Mesothelial cell of epicardium (in vitro differentiated cells): ENCODE measurements at places on chromosomes 5 and 9.
A peak's percentile ranks its signal among the peaks of the same experiment; 100 is the strongest.

- DNase-seq: no peak
Observed at GRCh38 chr5:148768806-148769415, 57.5 kb upstream of the ADRB2 start.

DNA sequence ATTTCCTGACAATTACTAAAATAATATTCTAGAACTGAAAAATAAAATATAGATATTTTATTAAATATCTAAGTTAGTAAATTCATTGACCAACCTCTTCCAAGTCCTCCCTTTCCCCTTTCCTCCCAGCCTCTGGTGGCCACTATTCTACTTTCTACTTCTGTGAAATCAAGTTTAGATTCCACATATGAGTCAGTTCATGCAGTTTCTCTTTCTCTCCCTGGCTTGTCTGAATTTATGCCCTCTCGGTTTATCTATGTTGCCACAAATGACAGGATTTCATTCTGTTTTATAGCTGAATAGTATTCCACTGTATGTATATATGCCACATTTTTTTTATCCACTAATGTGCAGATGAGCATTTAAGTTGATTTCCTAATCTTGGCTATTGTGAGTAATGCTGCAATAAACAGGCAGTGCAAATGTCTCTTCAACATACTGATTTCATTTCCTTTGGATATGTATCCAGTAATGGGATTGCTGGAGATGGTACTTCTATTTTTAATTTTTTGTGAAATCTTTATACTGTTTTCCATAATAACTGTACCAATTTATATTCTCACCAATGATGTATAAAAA lies 52.3 kb downstream of the WDR36 start:
- no peak for DNase-seq

- no peak for DNase-seq
Observed at GRCh38 chr5:29024052-29024451, 1985.7 kb upstream of the CDH9 start.

- DNase-seq: peak; percentile 81
Observed at GRCh38 chr5:32193591-32193990, 19.5 kb upstream of the GOLPH3 start.

- DNase-seq: no peak
Observed at GRCh38 chr5:137561608-137562007, 62.5 kb upstream of the SPOCK1 start.

DNA sequence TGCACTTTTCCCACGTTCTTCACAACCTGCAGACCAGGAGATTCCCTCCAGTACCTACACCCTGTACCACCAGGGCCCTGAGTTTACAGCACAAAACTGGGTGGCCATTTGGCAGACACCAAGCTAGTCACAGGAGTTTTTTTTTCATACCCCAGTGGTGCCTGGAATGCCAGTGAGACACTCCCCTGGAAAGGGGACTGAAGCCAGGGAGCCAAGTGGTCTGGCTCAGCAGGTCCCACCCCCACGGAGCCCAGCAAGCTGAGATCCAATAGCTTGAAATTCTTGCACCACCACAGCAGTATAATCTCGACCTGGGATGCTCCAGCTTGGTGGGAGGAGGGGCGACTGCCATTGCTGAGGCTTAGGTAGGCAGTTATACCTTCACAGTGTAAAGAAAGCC lies 26.3 kb upstream of the SMC5 start:
- DNase-seq: no peak

DNA sequence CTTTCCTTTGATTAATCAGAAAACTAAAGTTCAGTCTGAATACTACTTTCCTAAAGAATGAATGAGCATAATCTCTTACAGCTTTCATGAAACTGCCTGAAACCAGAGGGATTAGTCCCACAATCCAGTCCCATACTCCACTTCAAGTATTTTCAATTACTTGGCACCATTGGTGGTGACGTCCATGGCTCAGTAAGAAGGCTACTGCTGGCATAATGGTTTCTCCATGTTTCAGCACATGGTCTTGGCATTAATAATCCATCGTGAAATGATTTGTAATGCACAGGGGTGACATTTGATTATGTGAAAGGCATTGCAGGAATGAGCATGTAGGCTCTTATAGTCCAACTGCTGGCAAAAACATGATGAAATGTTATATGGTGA lies 23.4 kb downstream of the LIX1 start:
- DNase-seq: no peak

DNA sequence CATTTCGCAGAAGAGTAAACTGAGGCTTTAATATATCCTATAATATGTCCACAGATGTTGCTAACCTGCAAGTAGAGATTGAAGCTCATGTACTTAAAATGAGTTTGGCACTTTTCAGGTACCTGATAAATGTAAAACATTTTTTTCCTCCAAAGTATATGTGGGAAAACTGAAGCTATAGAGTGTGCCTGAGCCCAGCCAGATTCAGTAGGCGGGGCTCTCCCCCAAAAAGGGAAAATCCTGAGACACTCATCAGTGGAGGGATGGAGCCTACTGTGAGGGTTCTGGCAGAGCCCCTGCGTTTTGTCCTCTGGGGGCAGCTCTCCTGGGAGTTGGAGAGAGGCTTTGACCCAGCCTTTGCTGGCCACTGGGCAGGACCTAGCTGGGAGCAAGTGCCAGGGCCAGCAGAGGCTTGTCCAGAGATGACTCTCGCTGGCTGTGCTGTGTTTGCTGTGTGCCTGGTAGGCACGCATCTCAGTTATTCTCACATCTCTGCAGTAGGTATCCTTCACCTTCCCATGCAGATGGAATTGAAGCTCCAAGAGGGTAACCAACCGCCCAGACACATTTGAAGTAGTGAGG lies 81.1 kb upstream of the SPRY4 start:
- no peak for DNase-seq

DNA sequence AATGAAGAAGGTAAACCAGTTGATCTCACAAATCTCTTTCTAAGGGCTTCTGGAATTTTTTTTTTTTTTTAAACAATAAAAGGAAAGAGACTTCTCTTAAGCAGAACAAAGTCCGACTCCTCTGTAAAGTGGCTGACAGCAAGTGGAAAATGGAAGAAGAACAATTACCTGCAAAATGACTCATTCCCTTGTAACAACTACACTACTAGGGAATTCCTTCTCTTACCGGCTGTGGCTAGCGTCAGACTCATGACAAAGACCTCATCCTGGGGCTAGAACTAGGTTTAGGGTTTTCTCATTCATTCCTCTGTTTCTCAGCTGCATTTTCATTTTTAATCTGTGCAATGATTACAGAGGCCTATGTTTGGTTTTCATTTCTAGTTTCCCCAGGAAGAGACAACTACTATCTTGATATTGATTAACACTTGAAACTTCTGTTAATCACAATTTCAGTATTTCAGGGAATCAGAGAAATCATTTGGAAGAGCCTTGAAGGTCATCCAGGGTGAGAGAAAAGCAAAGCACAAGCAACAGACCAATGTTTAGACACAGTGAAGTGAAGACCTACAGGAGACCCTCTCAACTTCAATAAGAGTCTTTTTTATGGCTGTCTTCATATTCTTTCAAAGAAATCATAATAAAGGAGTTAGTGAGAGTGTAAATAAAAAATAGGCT lies 437.9 kb downstream of the RAB3C start:
- DNase-seq: no peak

DNA sequence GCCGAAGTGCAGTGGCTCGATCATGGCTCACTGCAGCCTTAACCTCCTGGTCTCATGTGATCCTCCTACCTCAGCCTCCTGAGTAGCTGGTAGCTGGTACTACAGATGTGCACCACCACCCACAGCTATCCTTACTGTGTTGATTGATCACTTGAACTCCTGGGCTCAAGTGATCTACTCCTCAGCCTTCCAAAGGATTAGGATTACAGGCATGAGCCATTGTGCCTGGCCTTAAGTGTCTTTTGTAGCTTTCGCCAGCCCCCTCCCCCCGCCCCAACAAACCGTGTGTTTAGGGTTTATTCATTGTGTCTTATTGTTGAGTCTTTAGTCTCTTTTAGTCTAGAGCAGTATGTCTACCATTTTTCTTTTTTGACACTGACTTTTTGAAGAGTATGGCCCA lies 33.1 kb downstream of the SPIN1 start:
- no peak for DNase-seq

DNA sequence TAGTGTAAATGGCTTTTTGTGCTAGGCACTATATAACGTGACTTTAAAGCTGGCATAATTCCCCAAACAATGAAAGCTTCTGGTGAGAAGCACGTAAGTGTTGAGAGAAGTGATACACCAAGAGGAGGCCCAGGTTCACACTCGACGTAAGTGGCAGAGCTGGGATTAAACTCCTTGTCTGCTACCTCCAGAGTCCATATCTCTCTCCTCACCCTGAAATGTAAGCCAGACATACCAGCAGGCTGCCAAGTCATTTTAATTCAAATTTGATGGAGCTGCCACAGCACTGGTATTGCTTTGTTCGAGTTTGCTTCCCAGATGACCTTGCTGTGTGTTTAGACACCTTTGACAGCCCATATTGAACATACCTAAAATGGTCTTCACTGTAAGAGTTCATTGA lies 319.7 kb downstream of the GLIS3 start:
- DNase-seq: no peak

GRCh38 chr9:87891754-87892153 lies 9.1 kb downstream of the SPATA31E1 start:
- DNase-seq: no peak

GRCh38 chr5:72509401-72509800 lies 2.2 kb upstream of the ZNF366 start:
- no peak for DNase-seq

DNA sequence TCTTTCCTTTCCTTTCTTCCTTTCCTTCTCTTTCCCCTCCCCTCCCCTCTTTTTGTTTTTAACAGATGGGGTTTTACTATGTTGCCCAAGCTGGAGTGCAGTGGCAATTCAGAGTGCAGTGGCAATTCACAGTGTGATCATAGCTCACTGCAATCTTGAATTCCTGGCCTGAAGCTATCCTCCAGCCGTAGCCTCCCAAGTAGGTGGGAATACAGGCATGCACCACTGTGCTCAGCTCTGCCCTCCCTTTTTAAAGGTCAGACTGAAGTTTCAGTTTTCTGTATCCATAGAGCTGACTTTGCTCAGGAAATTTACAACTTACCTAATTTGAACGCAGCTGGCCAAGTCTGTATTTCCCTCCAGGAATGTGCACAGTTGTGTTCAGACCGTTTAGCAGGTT lies 696 bp downstream of the CCL28 start:
- no peak for DNase-seq

- DNase-seq: no peak
Observed at GRCh38 chr9:8978334-8978733, 1178.8 kb upstream of the DMAC1 start.

DNA sequence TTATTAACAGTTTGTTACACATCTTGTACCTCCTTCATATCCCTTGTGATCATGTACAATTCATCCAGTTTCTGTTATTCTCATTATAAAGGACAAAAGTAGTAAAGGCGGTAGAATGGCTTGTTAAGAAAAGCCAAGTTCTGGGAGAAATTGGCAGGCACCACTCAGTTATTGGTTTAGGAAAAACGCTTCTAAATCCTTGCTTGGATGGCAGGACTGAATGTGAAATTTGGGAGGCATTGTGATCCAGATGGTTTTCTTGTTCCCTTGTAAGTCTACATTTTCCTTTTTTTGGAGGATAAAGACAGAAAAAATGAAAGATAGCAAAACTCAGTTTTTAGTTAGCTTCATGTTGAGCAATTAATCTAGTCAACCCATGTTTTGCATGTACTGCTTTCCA lies 130.2 kb downstream of the MAT2B start:
- no peak for DNase-seq

GRCh38 chr5:43096916-43097315 lies 23.8 kb upstream of the ZNF131 start:
- no peak for DNase-seq

DNA sequence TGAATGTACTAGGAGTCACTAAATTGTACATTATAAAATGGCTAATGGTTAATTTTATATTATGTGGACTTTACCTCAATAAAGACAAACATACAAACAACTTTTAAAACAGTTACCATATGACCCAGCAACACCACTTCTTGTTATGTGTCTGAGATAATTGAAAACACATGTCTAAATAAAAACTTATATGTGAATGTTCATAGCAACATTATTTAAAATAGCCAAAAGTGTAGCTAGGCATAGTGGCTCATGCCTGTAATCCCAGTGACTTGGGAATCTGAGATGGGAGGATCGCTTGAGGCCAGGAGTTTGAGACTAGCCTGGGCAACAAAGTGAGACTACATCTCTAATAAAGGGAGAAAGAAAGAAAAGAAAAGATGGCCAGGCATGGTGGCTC lies 22.9 kb downstream of the SLC35A4 start:
- no peak for DNase-seq

DNA sequence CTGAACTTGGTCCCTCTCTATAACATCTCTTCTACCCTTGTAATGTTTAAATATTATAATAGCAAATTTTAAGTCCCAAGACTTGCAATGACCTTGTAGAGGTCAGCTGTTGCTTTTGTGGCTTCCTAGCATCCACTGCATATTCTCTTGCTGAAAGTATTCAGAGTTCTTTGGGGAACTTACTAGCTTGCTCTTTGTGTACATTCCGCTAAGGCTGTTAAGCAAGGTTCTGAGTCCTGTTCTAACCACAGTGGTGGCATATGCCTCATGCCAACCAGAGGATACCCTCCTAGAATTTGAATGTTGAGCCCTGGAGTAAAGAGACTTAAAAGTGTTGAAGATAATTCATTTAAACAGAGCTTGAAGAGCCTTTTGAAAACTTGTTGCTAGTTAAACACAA lies 570.9 kb downstream of the TLE1 start:
- DNase-seq: no peak

GRCh38 chr9:133742849-133743444 lies 4.8 kb upstream of the SARDH start:
- peak; percentile 89 for DNase-seq

- DNase-seq: no peak
Observed at GRCh38 chr5:177528631-177529030, 11.9 kb upstream of the DDX41 start.

DNA sequence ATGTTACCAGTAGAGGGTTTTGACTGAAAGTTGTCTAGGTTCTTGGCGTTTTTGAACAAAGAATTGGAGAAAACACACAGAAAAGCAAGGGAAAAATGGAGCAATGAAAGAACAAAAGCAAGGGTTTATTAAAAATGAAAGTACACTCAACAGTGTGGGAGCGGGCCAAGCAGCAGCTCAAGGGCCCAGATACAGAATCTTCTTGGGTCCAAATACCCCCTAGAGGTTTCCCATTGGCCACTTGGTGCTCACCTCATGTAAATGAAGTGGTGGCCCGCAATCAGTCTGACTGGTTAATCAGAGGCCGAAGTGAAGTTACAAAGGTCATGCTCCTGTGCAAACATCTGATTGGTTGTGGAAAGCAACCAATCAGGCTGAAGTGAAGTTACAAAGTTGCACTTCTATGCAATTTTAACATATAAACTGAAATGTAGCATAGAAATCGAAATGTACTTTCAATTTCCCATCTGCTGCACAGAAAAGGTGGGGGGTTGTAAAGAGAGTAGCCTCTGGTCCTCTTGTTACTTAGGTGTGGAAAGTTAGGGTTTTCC lies 1.9 kb upstream of the GM2A start:
- no peak for DNase-seq
